ENCODE measurements at places on chromosomes 4 and X.
A peak's percentile ranks its signal among the peaks of the same experiment; 100 is the strongest.

- no peak for DNase-seq
These were observed 48.7 kb downstream of the CLOCK start for GRCh38 chr4:55498051-55498450.

- DNase-seq, result no peak
These were observed 88.6 kb downstream of the GSTCD start for GRCh38 chr4:105797225-105797624.

- DNase-seq, result peak; percentile 78
These were observed 25.0 kb downstream of the TACC3 start for GRCh38 chr4:1746265-1746691.

GRCh38 chr4:109690690-109691410 is 12.4 kb downstream of the CASP6 start:
- no peak for DNase-seq

DNA sequence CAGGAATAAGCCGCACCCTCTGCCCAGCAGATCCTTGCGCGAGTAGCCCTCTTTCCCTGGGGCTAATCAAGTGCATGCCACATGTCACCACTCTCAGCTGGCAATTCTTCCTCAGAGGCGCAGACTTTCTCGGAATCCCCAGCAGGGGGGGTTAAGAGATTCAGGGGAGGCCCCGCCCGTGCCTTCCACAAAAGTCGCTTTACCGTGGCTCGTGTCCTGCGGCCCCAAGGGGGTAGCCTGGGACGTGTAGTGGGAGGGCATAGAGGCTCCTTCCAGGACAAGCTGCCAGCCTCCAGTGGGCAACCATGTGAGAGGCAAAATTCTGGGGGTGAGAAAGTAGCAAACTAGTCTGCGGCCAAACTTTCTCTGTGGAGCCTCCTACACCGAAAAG is 652 bp downstream of the SRPX start:
- DNase-seq, result no peak

DNA sequence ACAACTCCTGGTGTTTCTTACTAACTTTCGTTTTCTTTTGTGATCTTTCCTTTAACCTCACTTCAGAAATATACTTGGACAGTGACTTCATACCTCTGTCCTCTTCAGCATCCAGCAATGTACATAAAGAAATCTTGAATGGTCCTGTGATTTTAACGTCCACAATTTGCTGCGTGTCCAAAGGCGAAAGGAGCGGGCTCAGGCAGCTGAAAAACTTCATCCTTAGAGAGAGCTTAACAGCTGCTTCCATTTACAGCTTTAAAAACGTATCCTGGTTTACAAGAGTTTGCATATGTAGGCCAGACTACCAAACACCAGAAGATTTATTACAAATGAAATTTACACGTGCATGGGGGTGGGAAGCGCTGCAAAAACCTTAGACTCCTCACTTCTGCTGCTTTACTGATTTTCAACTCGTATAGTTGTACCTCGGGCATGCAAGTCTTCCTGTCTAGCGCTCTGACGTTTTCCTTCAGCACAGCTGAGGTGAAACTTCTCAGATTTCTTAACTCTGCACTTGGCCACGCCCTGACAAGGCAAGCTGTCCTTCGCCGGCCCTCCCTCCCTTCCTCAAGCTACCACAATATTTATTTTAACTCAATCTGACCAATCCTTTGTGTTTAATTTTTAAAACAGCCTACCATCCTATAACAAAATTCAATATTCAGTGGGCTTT is 406.4 kb downstream of the FAM47A start:
- DNase-seq, result no peak

- DNase-seq, result no peak
These were observed 804.5 kb upstream of the POU3F4 start for GRCh38 chrX:82703551-82703950.

DNA sequence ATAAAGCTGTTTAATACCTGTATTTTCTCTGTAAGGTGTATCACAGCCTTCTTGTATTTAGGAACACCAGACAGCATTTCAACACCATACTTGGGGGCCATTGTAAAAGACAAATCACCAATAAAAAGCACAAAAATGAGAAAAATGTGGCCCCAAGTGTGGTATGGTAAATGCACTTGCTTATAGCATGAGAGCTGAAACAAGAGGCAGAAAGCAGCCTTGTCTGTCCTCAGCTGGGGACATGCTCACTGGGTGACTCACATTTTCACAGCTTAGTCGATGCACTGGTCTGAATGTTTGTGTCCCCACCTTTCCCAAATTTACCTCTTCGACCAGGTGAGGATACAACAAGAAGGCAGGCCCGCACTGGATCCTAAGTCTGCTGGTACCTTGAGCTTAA is 639.7 kb upstream of the AGA start:
- DNase-seq, result no peak

GRCh38 chr4:56078866-56079265 is 130.1 kb downstream of the CEP135 start:
- DNase-seq, result no peak

DNA sequence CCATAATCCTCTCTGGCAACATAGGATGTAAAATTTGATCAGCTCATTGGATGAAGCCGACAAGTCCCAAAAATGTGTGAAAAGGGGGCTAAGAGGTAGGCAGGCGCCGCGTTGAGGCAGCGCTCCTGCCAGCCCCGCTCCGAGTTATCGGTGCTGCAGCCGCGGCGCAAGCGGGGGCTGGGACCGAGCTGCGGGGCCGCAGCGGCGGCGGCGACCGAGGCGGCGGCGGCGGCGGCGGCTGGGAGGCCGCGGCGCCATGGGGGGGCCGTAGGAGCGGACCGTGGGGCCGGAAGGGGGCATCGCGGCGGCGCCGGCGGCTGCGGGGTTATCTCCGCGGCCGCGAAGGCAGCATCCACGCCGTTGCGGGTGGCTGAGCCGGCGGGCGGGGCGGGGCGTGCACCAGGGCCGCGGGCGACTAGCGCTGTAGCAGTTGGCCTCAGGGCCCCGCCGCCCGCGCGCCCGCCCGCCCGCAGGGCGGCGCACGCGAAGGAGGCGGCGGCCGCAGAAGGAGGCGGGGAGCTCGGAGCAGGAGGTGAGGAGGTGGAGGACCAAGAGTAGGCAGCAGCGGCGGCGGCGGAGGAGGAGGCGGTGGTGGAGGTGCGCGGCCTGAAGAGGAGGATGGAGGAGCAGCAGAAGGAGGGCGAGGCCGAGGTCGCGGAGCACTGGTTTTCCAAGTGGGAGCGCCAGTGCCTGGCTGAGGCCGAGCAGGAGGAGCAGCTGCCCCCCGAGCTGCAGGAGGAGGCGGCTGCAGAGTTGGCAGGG is 126.0 kb upstream of the CXorf66 start:
- DNase-seq, result no peak

DNA sequence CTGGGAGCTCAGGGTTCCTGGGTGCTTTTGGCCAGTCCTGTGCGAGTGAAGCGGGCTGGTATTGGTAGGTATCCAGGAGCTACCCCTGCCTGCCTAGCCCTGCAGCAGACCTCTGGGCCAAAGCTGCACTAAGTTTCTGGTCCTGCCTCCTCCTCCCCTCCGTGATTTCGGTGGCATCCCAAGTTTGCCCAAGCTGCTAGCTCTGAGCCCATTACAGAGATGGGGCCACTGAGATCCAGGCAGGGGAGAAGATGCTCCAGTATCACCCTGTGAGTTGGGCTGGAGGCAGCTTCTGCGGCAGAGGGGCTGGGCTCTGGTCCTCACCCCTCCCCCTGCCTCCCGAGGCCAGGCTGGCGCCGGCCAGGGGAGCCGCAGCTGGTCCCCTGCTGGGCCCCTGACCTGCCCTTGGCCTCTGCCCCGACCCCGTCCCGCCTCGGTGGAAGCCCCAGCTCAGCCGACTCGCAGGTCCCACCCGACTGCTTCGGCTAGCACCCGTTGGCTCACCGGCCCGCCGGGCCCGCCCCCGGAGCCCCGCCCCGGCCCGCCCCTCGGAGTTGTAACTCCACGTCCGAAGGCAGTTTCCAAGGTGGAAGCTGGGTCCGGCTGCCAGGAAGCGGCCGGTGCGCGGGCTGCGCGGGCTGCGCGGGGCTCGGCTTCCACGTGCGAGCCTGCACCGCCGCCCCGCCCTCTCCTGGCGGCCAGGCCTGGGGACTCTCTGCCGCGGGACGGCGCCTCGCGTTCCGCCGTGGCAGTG is at the start of gene DUSP9:
TSS of gene DUSP9 (plus strand) at position 584 of the 754 bp plus-strand sequence. CDS start 751 bp downstream, outside the sequence.
- DNase-seq, result no peak

GRCh38 chr4:123353656-123354055 is 42.9 kb upstream of the SPRY1 start:
- no peak for DNase-seq

All from stimulated activated CD4-positive, alpha-beta T cell treated with anti-CD3 and anti-CD28 coated beads, Interleukin-1b, Interleukin-23, amount 100 ng/mL, for 1 hour (primary cell).